ENCODE measurements at places on chromosomes 5 and 9.

GRCh38 chr5:43981556-43981955 lies 378.6 kb downstream of the NNT start:
- DNase-seq, result no peak

GRCh38 chr9:134460206-134460605 lies 134.0 kb downstream of the RXRA start:
- no peak for DNase-seq

GRCh38 chr5:102875721-102876123 lies 120.6 kb downstream of the PAM start:
- no peak for DNase-seq

- no peak for DNase-seq
Observed at GRCh38 chr5:169978714-169979113, 1.6 kb downstream of the INSYN2B start.

- no peak for DNase-seq
Observed at GRCh38 chr5:31846934-31847333, 208.0 kb downstream of the PDZD2 start.

GRCh38 chr5:56640763-56641406 lies 174.5 kb upstream of the MAP3K1 start:
- no peak for DNase-seq

DNA sequence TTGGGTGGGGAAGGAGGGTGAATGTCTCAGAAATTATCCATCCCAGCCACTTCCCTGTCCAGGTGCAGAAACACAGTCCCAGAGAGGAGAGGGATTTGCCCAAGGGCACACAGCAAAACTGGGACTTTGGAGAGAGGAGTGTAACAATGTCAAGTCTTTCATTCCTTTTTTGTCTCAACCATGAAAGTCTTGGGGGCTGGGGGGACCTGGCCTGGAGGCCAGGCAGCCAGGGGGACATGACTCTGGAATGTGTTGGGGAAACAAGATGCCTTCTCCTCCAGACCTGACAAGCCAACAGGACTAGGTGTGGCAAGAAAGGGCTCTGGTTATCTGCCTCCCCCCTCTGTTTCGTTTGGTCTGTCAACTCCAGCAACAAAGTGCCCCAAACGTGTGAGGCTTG lies 13.9 kb upstream of the HAND1 start:
- DNase-seq, result no peak

GRCh38 chr5:35158622-35159369 lies 71.5 kb downstream of the PRLR start:
- no peak for DNase-seq

DNA sequence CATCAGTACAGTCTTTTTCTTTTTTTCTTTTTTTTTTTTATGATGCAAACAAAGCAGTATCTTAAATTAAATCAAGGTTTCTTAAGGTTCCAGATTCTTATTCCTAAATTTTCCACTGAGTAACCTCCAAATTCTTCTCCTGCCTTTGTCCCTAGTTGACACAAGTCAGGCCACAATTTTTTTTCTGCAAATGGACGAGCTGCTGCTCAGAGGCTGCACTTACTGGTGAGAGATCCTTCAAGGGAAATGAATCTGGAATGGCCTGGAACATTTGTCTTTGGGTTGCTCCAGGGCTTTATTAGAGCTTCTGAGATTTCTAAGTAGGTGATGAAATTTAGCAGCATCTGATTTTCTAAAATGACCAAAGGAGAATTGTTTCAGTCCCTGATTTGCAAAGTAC lies 39.3 kb downstream of the PIK3R1 start:
- DNase-seq, result no peak

- no peak for DNase-seq
Observed at GRCh38 chr9:78368236-78368635, 71.3 kb downstream of the PSAT1 start.

DNA sequence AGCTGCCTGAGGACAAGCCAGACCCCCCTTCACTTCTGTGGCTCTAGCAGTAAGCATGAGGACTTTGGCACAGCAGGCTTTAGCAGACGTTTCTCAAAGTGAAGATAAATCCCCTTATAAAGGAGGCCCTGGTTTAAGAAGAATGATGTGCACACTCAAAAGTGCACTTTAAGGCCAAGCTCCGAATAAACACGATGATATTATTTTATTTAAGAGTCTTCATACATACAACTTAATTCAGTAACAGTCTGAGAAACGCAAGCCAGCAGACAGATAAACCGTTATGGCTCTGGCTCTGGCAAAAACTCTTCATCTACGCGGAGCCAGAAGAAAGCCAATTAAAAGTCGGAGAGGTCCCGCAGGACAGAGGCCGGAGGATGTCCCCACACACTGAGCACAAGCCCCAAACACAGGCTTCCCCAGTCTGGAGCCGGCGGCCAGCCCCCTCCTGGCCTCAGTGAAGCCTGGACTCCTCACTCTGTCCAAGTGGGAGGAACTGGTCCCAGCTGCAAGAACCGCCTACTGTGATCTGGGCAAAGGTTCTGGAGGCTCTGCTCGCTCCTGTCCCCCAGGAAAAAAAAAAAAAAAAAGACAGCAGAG lies 44.6 kb downstream of the ADAMTS2 start:
- no peak for DNase-seq

DNA sequence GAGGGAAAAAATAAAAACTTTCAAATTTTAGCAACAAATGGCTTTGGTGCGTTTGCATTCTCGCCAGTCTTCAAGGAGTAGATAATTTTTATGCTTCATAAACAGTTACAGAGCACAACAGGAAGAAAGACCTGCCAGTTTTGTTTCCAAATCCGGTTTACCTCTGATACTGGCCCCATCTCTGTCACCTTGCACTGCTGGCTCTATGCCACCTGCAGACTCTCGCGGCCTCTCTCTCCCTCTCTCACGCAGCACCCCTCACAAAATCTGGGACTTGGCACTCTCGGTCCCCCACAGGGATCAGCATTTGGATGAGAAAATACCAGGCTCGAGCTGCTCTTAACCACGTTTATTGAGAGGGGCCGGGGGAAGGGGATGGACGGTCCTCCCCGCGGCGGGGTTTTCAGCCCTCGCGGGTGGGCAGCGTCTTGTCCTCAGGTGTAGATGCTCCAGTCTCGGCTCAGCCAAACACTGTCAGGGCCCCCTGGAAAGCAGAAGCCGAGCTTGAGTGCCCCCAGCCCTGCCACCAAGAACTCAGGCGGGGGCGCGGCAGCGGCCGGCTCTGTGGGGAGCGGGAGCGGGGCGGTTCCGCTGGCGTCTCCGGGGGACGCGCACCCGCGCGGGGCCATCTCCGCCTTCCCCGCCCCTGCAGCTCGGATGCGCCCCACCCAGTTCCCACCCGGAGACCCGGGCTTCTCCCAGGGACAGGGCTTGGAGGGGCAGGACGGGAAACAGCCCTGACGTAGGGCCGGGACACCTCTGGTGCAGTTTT lies 1.3 kb downstream of the SCGB3A1 start:
- no peak for DNase-seq
